LNCaP clone FGC (cell line): ENCODE measurements at places on chromosomes 5 and 9.

DNA sequence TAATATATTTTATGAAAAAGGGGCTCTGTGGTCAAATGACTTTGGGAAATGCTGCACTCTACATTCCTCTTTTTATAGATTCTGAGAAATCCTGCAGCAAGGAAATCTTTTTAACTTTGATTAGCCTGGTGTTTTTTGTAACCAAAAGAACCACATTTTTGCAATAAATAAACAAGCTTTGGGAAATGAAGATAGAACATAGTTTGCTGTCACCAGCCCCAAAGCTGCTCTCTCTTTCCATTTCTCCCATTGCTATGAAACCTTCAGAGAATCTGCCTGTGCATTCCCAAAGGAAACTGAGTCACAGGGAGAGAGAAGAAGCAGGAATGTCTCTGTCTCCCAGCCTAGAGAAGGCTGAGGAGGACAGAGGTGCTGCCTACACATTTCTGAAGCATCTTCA lies 59.0 kb downstream of the COL15A1 start:
- DNase-seq, result no peak

GRCh38 chr5:17216974-17217492 lies 398 bp upstream of the BASP1 start:
- DNase-seq, result no peak

DNA sequence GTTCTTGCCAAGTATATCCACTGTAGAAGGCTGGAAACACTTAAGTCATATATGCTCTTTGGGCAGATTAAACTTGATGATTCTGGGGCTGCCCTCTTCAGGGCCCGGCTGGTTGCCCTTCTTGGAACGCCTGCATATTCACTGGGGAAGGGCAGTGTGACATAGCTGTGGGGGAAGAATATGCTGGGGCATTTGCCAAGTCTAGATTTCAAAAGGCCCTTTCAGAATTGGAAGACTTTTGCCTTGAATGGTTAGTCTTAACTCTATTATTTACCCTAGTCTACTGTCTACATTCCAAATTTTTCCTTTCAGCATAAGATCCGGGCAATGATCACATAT lies 161.2 kb upstream of the PITX1 start:
- no peak for DNase-seq

- no peak for DNase-seq
Observed at GRCh38 chr9:105511446-105511845, 46.5 kb upstream of the FKTN start.

DNA sequence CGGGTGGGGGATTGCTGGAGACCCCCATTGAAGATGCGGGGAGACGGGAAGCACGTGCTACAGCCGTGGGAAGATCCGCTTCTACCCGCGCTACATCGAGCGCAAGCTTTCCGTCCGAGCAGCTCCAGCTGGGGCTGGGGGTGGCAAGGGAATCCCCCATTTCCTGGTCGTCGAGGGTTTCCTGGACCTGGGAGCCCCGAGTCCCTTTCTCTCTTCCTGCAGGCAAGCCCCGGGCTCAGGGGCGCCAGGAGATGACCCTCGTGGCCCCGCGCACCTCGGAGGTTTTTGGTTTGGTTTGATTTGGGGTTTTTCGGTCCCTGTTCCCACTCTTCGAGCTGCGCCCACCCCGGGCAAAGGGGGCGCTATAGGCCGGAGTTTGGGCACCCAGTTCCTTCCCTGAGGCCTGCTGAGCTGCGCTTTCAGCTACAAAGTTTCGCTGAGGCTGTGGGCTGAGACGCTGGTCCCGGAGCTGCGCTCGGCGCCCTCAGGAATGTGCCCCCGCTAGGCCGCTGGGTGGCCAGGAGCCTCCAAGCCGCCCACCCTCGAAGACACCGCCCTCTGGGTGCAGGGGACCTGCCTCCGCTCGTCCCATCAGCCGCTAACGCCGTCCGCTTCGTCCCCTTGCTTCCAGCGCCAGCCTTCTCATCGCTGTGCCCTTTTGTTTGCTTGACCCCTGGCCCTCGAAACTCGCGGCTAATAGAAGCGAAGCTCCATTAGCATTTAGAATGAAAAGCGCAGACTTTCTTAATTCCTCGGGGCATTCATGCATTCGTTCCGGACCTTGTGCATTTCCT lies 2.9 kb downstream of the NR4A3 start:
- DNase-seq, result no peak

- peak; percentile 19 for DNase-seq
Observed at GRCh38 chr9:124551472-124552272, 44.5 kb upstream of the NR5A1 start.

GRCh38 chr5:169164481-169164925 lies 136.4 kb downstream of the SLIT3 start:
- no peak for DNase-seq

- no peak for DNase-seq
Observed at GRCh38 chr9:87803623-87804345, 77.9 kb downstream of the CTSL start.

GRCh38 chr9:125700791-125701190 lies 6.2 kb downstream of the MAPKAP1 start:
- no peak for DNase-seq

DNA sequence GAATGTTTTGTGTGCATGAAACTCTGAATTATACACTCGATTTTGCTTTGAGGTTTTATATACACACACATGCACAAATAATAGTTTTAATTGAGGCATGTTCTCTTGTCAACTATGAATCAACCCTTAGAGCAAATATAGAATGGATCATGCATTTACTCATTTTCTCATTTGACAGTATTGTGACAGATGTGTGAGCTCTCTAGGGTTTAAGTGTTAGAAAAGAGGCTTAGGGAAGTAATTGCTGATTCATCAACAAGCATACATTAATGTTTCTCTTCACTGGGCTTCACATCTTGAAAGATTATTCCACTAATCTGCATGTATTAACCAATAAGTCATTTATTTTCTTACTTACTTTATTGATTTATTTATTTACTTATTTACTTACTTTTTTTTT lies 1356.8 kb upstream of the ACO1 start:
- no peak for DNase-seq

DNA sequence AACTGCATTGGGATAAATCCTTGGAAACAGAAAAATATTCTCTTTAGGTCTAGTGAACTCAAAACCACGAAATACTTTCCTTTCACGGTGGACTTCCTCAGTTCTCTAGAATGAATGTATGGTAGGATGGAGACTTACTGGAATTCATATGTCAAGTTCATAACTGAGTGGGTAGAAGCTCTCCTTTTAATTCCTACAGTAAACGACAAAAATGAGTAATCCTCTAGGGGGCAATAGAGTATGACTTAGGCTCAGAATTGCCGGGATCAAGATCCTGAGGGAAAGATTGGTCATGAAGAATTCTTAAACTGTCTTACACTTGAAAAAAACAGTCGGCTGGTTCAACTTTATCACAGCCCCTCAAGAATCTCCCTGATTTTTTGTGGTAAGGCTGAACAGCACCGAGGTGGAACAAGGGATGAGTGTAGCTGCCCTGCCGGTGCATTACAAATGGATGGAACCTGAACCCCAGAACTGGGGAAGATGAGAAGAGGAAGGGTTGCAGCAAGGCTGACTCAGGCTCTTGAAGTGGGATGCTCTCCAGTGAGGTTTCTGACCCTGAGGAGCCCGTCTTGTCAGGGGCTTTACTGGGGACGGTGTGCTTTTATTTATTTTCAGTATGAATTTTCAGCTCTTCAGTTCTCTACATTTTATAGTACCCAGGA lies 14.0 kb upstream of the LOX start:
- DNase-seq, result no peak
